ENCODE measurements at places on chromosomes 2 and 18. TPM values are rescaled to one million over a fixed set of nuclear protein-coding genes. Genes with fewer than 3 reads are reported as not detected.

DNA sequence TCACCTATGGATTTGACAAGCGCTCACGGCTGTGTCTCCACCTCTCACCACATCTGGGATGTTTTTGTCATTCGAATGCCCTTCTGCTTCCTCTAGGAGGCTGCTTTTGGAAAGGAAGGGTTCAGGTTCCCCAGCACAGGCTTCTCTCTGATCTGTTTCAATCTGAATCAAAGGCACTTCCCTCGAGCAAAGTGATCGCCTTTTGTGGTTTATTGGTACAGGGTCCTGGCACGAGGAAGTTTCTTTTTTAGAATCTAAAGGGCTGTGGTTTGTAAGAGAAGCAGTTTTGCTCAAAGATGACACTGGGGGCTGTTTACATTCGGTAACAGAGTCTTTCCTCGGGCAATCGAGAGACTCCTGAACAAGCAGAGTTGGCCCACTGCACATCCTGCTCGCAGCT is 145.0 kb downstream of the DAW1 start:
- H3K4me3 ChIP-seq: no peak overlapping the region
- H3K4me1 ChIP-seq: no peaks in the 10 kb centered on the region
- DNase-seq: no peak
- no peak overlapping the region for H3K27ac ChIP-seq

GRCh38 chr2:239316562-239317465 is 84.0 kb downstream of the HDAC4 start:
- no peaks in the 10 kb centered on the region for H3K36me3 ChIP-seq
- no peak overlapping the region for H3K4me3 ChIP-seq
- H3K4me1 ChIP-seq: peaks cover 12% of the 10 kb centered on the region
- peak; percentile 67 for DNase-seq

DNA sequence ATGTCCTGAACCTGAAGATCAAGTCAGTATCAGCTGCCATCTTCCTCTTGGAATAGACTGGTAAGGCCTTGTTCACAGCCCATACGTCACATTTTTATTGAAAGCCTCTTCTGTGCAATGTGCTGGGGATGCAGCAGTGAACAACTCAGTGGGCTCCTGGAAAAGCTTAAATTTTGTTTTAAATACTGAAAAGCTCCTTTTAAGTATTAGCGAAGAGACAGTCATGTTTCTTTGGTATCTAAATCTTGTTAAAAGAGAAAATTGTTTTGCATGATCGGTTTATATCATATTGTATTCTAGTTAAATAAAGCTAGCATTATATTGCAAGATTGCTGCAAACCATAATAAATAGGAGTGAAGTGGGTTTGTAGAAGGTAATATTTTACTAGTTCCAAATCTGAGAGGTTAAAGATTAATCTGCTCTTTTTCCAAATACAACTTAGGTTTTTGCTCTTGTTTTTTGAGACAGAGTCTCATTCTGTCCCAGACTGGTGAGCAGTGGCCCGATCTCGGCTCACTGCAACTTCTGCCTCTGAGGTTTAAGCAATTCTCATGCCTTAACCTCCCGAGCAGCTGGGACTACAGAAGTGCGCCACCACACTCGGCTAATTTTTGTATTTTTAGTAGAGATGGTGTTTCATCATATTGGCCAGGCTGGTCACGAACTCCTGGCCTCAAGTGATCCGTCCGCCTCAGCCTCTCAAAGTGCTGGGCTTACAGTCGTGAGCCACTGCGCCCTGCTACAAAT is 1.6 kb upstream of the RMDN2 start:
- no peaks in the 10 kb centered on the region for H3K36me3 ChIP-seq
- peak overlapping the region; percentile 31 for H3K27ac ChIP-seq
- H3K27me3 ChIP-seq: no peaks in the 10 kb centered on the region
- no peak overlapping the region for H3K4me3 ChIP-seq
- H3K4me1 ChIP-seq: peaks cover 11% of the 10 kb centered on the region

The BBS5 gene
- total RNA-seq: 12.5 TPM

The CIB4 gene
- total RNA-seq: not detected

DNA sequence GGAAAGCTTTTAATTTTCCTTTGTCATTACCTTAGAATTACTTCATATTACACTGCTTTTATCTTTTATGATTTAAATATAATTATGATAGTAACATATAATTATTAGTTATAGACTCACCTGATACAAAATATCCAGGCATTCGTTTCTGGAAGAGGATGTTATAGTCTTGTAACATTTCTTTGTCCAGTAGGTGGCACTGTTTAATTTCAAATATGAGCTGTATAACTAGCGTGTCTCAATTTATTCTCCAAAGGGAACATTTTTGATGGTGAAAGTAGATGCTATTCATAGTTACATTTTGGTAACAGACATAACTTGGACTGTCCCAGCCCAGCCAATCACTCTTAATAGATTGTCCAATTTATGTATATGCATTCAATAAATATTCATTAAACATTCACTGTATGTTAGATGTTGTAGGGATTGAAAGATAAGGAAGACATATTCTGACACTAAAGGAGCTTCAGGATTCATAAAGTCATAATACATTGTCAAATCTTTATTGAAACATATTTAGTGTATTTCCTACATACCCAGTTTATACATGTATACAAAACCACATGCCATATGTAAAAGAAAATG is 19.2 kb downstream of the DAW1 start:
- peak; percentile 68 for DNase-seq
- no peaks in the 10 kb centered on the region for H3K4me1 ChIP-seq
- H3K4me3 ChIP-seq: no peak overlapping the region
- no peaks in the 10 kb centered on the region for H3K27me3 ChIP-seq
- H3K27ac ChIP-seq: no peak overlapping the region

DNA sequence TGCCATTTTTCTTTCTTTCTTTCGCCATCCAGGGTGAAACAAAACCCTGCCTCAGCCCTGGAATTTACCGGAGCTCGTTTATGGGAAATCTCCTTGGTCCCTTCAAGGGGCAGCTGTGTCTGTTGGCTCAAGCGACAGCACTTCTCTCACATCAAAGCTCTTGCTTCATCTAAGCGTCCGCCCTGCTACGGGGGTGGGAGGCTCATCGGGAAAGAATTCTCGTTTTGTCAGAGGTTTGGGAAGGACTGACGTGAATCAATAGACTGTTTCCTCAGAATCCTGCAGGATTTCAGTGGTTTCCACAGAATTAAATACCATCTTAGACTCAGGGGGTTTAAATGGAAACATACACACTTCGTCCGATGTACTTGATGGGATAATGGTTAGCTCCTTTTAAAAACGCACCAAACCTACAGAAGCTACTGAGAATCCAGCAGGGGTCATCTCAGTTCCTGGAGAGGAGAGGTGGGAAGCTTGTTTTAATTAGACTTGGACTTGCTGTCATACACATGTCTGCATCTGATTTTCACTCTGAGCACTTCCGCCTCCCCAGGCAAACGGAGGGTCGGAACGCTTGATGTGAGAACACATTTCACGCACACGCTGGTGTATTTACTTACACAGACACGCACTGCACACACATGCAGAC is 91.6 kb downstream of the ASB1 start:
- no peaks in the 10 kb centered on the region for H3K36me3 ChIP-seq
- H3K27me3 ChIP-seq: no peaks in the 10 kb centered on the region
- H3K4me3 ChIP-seq: no peak overlapping the region
- no peaks in the 10 kb centered on the region for H3K4me1 ChIP-seq

The IL1RN gene
- 15.2 TPM for total RNA-seq

DNA sequence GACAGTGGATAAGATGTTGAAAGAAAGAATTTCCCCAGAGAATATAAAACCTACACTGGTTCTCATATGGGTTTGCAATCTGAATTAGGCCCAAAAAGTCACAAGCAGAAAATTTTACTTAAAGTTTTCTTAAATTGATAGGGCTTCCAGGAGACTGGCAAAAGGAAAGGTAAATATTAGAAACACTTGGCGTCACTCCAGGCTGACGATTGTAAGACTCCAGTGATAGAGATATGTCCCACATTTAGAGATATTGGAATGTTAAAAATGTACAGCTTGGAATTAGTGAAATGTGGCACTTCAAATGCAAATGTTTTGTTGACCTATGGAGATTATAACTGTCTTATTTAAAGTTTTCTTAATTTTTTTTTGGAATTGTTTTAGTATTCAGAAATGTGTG is 14.0 kb downstream of the YIPF4 start:
- no peaks in the 10 kb centered on the region for H3K4me1 ChIP-seq
- no peak for DNase-seq
- peaks cover 9% of the 10 kb centered on the region for H3K36me3 ChIP-seq
- no peak overlapping the region for H3K4me3 ChIP-seq
- H3K27me3 ChIP-seq: no peaks in the 10 kb centered on the region

DNA sequence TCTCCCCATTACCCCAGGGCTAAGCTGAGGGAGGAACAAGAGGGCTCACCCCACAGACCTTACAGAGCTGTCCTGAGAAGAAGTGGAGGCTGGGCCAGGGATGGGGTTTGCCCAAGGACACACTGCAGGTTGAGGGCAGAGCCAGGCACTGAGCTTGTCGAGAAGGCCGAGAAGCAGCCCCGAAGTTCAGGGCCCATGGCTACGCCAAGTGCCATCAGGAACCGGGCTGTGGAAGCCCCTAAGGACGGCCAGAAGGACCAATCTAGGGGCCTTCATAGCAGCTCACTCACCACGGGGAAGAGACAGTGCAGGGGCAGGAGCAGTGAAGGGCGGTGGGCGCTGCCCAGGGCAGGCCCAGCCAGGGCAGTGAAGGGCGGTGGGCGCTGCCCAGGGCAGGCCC is 18.6 kb upstream of the AGXT start:
- no peaks in the 10 kb centered on the region for H3K27me3 ChIP-seq
- H3K4me1 ChIP-seq: no peaks in the 10 kb centered on the region
- no peak for DNase-seq
- no peak overlapping the region for H3K27ac ChIP-seq
- no peak overlapping the region for H3K4me3 ChIP-seq

DNA sequence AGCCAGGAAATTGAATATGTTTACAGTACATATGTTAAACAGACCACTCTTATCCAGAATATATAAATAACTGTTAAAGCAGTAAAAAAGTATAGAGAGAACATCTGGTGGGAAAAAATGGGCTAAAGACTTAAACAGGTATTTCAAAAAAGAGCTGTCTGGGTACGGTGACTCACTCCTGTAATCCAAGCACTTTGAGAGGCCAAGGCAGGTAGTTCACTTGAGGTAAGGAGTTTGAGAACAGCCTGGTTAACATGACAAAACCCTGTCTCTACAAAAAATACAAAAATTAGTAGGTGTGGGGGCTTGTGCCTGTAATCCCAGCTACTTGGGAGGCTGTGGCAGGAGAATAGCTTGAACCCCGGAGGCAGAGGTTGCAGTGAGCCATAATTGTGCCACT is 171.4 kb upstream of the FSIP2 start:
- H3K36me3 ChIP-seq: no peaks in the 10 kb centered on the region
- H3K27me3 ChIP-seq: no peaks in the 10 kb centered on the region
- DNase-seq: no peak
- no peaks in the 10 kb centered on the region for H3K4me1 ChIP-seq
- H3K27ac ChIP-seq: no peak overlapping the region

- H3K27ac ChIP-seq: no peak overlapping the region
- DNase-seq: no peak
- peaks cover 33% of the 10 kb centered on the region for H3K36me3 ChIP-seq
- H3K4me3 ChIP-seq: no peak overlapping the region
- no peaks in the 10 kb centered on the region for H3K27me3 ChIP-seq
Measured at GRCh38 chr2:47043891-47044239, 111.2 kb downstream of the STPG4 start.

The SIX3 gene
- total RNA-seq: 0.06 TPM

The COL4A4 gene
- total RNA-seq: 20.1 TPM

DNA sequence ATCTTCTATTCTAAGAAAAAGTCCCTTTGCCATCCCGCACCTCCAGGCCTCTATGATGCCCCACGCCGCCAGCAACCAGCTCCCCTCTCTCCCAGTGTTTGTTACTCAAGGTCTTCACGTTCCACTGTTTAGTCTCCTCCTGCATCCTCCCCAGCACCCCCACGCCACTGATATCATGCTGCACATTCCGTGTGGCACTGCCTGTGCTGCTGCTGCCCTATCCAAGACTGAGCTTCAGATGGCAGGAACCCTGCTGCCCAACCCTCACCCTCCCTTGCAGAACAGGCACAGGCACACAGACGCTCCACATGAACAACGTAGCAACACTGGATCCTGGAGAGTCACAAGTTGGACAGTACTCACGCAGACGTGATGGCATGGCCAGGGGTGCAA is 35.3 kb downstream of the MYO5B start:
- no peaks in the 10 kb centered on the region for H3K36me3 ChIP-seq
- no peak overlapping the region for H3K27ac ChIP-seq
- H3K4me3 ChIP-seq: no peak overlapping the region
- no peak for DNase-seq

DNA sequence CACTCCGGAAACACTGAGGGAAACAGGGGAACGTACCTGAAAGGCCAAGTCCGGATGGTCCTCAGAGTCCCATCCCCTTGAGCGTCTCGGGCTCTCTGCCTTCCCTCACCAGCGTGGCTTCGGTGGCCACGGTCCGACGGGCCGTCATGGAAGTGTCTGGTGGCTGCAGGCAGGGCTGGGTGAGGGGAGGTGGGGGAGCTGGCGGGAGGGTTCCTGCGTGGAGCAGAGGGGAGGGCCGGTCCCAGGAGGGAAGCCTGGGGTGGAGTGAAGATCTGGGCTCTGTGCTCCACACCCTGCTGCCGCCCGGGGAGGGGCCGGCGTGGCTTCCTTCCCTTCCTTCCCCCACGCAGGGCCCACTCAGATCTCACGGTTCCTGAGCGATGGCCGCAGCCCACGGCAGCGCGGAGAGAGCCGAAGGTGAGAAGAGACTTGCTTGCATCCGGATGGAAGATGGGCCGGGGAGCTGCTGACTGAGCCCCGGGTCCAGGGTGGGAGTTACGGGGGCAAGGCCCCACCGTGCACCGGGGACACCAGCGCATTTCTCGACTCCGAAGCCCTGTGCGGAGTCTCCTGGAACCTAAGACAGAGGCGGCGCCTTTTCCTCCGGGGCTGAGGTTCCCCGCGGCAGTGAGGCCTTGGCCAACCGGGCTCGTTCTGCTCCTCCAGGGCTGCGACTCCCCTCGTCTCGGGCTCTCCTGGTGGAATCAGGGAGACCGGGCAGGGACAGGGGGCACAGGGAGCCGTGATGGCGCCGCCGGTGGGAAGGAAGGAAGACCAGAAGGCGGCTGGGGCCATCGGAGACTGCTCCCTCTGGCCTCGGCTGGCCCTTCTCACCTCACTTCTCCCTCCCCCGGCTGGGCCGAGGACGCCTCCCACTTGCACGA is 49.1 kb downstream of the KCNF1 start:
- no peak for DNase-seq
- no peaks in the 10 kb centered on the region for H3K27me3 ChIP-seq
- H3K4me3 ChIP-seq: no peak overlapping the region
- H3K27ac ChIP-seq: no peak overlapping the region
- no peaks in the 10 kb centered on the region for H3K36me3 ChIP-seq

The CDH7 gene
- not detected for total RNA-seq

The FBXO48 gene
- 1.3 TPM for total RNA-seq

The UPP2 gene
- not detected for total RNA-seq

- H3K4me3 ChIP-seq: no peak overlapping the region
- peaks cover 2% of the 10 kb centered on the region for H3K4me1 ChIP-seq
- no peaks in the 10 kb centered on the region for H3K36me3 ChIP-seq
- no peak for DNase-seq
- no peak overlapping the region for H3K27ac ChIP-seq
- H3K27me3 ChIP-seq: no peaks in the 10 kb centered on the region
Measured at GRCh38 chr2:33342171-33342570, 134.3 kb upstream of the RASGRP3 start.

The HMSD gene
- total RNA-seq: 2.3 TPM

The ITGA6 gene
- total RNA-seq: 105 TPM

GRCh38 chr2:145765874-145766273 is 1246.0 kb upstream of the ZEB2 start:
- no peak overlapping the region for H3K4me3 ChIP-seq
- H3K4me1 ChIP-seq: no peaks in the 10 kb centered on the region
- no peaks in the 10 kb centered on the region for H3K36me3 ChIP-seq
- no peak overlapping the region for H3K27ac ChIP-seq
- DNase-seq: no peak
